ENCODE measurements at places on chromosomes 2 and 18. TPM values are rescaled to one million over a fixed set of nuclear protein-coding genes. Genes with fewer than 3 reads are reported as not detected.

GRCh38 chr2:169933124-169933711, 106.0 kb downstream of the UBR3 start:
- DNase-seq: no peak

GRCh38 chr2:7146151-7146550, 228.9 kb downstream of the RNF144A start:
- no peak for DNase-seq

DNA sequence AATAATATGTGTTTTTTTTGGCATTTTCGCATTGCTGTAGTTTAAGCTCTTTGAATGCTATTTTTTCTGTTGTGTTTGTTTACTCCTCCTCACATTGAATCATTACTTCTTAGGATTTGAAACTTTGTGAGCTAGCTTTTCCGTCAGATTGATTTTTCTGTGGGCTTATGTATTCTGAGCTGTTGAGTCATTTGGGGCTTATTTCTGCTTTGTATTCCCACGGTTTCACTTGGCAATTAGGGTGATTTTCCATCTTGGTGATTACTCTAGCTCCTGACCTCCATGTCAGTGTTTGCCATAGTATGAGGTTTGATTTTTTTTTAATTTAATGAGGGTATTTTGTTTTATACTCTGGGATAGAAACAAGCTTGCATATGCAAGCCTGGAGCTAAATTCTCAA, 200.0 kb downstream of the CCDC102B start:
- DNase-seq: no peak

DNA sequence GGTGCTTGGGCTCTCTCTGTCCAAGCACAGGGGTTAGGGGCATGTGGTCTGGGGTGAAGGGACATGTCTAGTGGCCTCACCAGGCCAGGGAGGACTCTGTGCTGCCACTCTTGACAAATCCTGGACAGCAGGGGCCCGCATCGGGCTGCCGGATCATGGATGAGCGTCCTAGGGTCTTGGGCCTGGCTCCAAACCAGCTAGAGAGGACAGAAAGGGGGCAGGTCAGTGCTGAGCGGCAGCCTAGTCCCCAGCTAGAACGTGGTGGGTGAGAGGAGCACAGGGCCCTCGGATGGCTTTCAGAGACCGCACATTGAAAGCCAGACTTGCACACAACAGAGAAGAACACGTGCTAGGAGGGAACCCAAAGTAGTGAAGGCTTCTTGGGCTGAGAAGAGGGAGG, 241.2 kb downstream of the ATAD2B start:
- no peak for DNase-seq

Gene RBM44
- 1.5 TPM for total RNA-seq

DNA sequence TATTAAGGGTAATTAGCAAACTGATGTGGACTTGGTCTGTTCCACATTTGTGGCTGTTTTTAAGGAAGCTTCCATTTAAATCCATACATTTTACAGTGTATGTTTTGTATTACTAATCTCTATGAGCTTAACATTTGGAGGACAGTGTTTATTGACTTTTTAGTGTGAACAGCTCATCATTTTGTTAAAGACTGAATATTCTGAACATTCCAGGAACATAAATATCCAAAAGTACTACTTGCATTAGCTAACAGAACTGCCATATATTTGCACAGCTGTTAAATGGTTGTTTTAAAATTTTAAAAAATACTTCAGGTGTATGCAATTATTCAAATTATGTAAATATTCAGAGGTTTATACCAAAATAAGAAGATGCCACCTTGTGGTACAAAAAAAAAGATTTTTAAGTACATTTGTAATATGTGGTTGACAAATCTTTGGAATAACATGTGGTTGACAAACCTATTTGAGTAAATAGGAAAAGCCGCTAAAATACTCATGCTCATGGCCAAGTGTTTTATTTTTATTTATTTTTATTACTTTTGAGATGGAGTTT, 439.7 kb upstream of the FANCL start:
- DNase-seq: no peak

DNA sequence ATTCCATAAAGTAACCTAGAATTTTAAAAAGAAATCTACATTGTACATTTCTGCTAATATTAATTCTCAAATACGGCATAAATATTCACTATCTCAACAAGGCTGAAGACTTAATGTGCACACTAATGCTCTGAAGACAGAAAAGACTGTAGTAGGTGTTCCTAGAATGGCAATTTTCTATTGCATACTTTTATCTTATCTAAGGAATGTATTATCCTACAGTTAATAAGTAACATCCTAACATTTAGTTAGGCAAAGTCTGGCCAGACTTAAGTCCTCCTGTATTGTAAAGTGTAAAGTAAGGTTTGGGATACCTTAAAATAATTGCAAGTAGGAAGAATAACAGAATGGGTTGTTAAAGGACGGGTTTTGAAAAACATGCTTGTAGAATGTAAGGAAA, 42.2 kb downstream of the CHST9 start:
- no peak for DNase-seq

- no peak for DNase-seq
Observed at GRCh38 chr18:63166142-63166541, 153.4 kb downstream of the BCL2 start.

DNA sequence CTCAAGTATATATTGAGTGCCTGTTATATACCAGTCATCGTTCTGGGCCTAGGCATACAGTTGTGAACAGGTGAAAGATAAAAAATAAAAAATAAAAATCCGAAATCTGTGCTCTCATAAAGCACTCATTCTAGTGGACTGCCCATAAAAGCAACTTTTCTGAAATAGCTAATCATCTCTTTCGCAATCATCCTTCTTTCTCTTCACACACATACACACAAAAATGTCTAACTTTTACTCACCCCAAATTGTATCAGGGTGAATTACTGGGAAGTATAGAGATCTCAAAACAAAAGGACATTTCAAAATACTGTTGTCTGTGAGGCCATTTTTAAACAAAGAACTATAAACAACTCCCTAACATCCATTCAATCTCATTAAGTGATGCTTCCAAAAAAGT, 29.6 kb upstream of the ORC2 start:
- DNase-seq: no peak

Gene LRRC30
- total RNA-seq: not detected

DNA sequence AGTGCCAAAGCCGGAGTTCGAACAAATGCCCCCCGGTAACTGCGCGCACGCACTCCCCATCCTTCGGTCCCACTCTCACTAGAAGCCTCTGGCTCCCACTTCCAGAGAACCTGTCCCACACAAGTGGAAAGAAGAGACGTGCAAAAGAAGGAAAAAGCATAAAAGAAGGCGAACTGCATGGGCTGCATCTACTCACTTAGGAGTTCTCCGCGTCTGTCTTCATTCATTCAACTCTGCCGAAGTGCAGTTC, 312 bp downstream of the NR4A2 start:
- DNase-seq: no peak

Gene MC2R
- total RNA-seq: not detected

Gene SLC9A2
- total RNA-seq: 0.47 TPM

DNA sequence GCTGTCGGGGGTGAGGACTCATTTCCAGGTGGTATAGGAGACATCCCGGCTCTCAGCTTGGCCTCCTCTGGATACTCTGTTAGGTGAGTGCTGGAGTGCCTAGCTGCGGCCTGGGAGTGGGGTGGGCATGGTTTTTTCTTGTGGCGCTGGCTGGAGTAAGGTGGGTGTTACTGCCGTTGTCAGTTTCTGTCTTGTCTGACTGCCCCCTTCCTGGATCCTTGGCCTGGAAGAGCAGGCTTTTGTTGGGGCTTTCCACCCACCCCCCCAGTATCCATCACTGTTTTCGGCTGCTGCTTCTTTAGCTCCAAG, 69.2 kb downstream of the DGKD start:
- no peak for DNase-seq

Data from esophagus squamous epithelium (tissue), 5 donors.